Retina (tissue), 1 donor: ENCODE measurements at places on chromosomes 4 and X.

GRCh38 chrX:19742826-19743225 is 144.6 kb downstream of the SH3KBP1 start:
- no peak for DNase-seq

GRCh38 chrX:41781500-41781899 is 57.5 kb downstream of the GPR82 start:
- peak; percentile 32 for DNase-seq

DNA sequence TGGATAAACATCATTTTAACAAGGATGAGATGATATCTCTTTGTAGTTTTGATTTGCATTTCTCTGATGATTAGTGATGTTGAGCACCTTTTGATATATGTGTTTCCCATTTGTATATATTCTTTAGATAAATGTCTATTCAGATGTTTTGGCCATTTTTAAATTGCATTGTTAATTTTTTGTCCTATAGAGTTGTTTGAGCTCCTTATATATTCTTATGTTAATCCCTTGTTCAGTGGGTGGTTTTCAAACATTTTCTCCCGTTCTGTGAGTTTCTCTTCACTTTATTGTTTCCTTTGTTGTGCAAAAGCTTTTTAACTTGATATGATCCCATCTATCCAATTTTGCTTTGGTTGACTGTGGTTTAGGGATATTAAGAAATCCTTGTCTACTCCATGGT is 606.0 kb downstream of the CCSER1 start:
- no peak for DNase-seq

DNA sequence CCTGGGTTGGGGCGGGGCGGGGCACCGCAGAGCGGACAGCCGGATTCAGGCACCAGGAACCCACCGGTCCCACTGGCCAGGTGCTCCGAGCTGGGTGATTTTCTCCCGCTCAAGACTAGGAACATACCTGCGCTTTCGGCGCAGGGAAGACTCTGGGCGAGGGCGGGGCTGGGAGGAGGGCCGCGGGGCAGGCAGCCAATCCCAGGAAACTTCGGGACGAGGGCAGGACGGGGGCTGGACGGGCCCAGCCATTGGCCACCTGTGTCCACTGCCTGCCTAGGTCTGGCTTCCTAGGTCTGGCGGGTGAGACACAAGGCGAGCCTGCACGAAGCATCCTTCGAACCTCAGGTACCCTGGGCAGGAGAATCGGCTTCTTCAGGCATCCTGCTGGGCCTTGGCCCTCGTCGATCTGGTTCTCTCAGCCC is 274 bp upstream of the ERVMER34-1 start:
- peak; percentile 62 for DNase-seq

DNA sequence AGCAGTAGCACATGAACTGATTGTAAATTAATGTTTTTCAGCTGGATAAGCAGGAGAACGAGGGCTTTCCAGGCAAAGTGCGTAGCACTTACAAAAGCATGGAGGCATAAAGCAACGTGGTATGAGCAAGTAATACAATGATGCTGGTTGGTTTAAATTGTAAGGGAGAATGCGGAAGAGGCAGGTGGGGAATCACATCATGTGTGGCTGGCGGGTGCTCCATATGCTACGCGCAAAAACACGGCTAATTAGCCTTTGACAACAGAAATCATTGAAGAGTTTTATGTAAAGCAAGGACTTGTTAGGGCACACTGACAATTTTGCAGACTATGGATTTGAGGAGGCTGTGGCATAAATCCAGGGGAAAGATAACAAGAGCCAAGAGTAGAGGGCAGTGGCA is 14.6 kb downstream of the SYTL4 start:
- DNase-seq, result peak; percentile 25

- peak; percentile 45 for DNase-seq
These were observed 1073.7 kb downstream of the PDHA2 start for GRCh38 chr4:96913441-96914080.

DNA sequence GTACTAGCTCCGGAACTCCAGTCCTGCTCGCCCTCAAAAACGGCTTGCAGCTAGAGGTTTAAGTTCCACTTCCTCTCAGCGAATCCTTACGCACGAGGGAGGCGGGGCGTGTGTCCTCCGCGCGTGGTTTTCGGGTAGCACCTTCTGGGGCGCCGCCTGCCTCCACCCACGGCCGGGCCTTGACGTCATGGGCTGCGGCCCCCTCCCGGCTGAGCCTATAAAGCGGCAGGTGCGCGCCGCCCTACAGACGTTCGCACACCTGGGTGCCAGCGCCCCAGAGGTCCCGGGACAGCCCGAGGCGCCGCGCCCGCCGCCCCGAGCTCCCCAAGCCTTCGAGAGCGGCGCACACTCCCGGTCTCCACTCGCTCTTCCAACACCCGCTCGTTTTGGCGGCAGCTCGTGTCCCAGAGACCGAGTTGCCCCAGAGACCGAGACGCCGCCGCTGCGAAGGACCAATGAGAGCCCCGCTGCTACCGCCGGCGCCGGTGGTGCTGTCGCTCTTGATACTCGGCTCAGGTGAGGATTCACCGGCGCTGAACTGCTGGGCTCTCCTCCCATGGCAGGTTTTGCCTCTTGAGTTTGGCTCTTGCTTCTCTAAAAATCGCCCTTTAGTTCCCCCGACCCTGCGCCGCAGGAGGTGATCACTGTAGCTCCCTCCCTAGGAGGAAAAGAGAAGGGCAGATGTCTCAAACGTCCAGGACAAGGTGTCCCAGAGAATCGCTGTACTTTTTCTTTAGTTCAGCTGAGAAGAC is at the start of gene AREG:
TSS of gene AREG (plus strand) at position 246 of the 752 bp plus-strand sequence. CDS start at position 456, 210 bp downstream.
- DNase-seq, result peak; percentile 71

- no peak for DNase-seq
These were observed 53.1 kb downstream of the TIGD2 start for GRCh38 chr4:89164400-89164799.

- no peak for DNase-seq
These were observed 49.8 kb upstream of the CYSLTR1 start for GRCh38 chrX:78377186-78377585.

DNA sequence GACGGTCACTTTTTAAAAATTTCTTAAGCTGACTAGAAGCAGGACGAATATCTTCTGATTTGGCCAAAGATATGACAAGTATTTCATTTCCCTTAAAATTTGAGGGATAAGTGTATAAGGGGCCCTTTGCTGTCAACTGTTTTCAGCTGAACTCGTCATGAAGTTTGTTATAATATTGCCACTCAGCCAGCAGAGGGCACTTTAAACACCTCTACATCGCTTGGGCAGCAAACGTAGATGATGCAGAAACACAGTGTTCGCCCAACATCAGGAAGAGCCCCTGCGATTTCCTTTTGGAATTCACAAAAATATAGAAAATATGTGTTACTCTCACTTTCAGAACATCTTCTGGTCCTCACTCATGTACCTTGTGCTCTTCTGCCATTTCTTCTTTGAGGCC is 435.7 kb upstream of the FMR1 start:
- DNase-seq, result no peak

DNA sequence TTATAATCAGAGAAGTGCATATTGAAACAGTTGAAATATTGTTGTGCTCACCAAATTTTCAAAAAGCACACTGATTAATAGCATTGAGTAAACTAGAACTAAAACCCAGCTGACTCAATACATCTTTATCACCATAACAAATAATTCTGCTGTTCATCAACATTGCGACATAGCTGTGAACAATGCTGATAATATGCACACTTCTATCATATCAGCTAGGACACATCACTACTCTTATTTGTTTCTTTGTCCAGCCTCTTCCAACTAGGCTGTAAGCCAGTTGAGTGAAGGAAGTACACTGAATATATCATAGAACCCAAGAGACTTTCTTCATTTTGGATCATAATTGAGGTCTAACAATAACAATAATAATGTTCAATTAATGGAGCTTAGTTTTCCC is 349.7 kb downstream of the IQCM start:
- no peak for DNase-seq

GRCh38 chr4:930028-930551 is 2.0 kb downstream of the GAK start:
- DNase-seq, result no peak

- DNase-seq, result no peak
These were observed 1176.7 kb downstream of the NLGN4X start for GRCh38 chrX:5051831-5052491.

- DNase-seq, result no peak
These were observed 28.9 kb upstream of the WDR17 start for GRCh38 chr4:176036585-176037205.

DNA sequence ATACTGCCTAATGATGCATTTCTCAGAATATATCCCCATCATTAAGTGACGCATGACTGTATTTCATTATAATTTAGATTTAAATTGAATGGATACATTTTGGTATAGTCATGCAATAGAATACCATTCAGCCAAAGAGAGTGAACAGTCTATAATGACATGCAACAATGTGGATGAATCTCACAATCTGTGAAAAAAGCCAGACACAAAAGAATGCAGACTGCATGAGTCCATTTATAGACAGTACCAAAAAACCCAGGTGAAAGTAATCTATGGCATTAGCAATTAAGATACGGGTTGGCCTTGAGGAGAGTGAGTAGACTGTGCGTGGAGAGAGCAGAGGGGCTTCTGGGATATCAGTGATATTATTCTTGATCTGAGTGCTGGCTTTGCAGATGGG is 239.7 kb upstream of the PGRMC2 start:
- no peak for DNase-seq

DNA sequence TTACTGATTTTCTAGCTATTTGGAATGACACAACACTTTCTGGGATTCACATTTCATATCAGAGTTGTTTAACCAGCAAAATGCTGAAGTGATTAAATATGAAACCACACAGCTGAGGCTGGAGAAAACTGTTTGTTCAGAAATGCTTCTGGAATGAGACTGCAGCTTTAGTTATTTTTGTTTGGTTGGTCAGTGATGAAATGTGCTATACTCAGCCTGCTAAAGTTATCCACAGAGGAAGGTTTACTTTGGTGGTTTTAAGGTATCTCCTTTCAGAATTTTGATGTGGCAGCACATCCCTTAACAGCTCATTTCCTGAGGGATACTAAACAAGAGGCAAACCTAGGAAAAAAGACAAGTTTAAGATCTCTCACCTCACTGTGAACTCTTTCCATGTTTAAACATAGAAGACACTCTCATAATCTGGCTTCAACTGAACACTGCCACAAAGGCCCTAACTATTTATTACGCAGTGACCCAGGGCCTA is 106.6 kb upstream of the PDE5A start:
- no peak for DNase-seq

GRCh38 chrX:98523026-98523425 is 1639.3 kb downstream of the RPA4 start:
- DNase-seq, result no peak

GRCh38 chr4:128782076-128782715 is 27.3 kb upstream of the JADE1 start:
- no peak for DNase-seq

- no peak for DNase-seq
These were observed 1475.5 kb upstream of the AGA start for GRCh38 chr4:178917756-178918155.

DNA sequence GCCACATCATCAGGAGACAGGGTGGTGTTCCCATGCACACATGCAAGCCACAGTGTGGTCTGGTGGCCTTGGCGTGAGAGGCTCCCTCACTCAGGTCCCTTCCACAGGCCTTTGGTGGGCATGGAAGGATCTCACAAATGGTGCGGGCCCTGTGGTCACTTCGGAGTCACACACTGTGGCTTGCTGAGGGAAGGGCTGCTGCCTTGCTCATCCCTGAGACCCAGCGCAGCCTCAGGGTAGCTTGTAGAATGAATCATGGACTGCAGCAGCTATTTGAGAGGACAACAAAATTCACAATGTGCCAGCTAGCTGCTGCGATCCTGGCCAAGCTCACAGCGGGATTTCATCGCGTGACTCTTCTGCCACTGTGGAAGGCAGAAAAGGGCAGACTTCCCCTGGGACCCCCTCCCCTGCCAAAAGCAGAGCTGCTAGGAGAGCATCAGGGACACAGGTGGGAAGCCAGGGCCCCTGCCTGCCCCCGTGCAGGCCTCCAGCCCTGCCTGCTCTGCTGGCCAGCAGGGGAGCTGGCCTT is 106.4 kb downstream of the ABLIM2 start:
- DNase-seq, result no peak

GRCh38 chrX:112968351-112969133 is 127.9 kb upstream of the AMOT start:
- no peak for DNase-seq

- DNase-seq, result no peak
These were observed 68.0 kb downstream of the YIPF7 start for GRCh38 chr4:44583393-44583792.

GRCh38 chr4:184368290-184368689 is 106.1 kb downstream of the IRF2 start:
- no peak for DNase-seq

DNA sequence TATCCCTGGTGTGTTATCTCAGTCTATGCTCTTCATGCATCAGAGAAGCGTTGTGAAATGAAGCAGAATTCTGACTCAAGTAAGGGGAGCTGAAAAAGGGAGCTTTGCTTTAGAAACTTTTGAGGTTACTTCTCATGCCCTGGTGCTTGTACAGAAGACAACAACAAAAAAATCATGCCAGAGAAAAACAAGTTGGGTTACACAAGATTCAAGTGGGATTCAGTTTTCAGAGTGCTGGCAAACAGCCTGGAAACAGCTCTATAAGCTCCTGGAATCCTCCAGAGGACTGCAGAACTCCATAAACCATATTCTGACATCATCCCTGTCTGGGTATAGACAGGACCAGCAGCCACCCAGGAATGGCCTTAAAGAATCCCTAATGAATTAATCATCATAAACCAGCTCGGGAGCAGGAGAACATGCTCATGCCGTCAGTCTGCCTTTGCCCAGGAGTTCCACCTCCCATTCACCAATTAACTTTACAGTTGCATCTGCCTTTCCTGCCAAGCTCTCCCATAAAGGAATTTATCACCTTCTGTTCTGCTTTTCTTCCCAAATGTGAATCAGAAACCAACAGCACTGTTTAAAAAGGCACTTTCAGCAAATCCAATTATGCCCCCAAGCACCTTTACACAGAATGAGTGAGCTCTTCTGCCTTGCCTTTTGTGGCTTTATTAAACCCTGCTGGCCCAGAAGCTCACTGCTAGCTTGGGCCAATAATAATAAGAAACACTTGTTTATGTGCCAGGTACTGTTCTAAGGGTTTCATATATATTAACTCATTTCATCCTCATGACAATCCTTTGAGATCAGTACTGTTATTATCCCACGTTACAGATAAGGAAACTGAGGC is 54.5 kb upstream of the FBXW7 start:
- DNase-seq, result peak; percentile 35

DNA sequence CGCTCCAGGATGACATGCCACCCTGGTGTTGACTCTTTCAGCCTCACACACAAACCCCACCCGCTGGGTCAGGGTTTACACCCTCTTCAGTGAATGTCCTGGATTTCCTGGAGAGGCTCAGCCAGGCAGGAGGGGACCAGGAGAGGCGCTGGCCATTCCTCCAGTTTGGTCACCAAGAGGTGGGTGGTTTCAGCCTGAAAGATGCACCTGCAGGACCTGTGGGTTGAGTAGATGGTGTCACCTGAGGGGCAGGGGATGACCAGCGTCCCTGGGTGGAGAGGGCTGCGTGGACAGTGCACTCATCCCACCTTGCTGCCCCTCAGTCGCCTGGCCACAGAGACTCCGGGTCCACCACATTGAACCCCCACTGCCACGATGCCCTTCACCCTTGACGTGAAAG is 179.7 kb downstream of the ASMT start:
- no peak for DNase-seq

DNA sequence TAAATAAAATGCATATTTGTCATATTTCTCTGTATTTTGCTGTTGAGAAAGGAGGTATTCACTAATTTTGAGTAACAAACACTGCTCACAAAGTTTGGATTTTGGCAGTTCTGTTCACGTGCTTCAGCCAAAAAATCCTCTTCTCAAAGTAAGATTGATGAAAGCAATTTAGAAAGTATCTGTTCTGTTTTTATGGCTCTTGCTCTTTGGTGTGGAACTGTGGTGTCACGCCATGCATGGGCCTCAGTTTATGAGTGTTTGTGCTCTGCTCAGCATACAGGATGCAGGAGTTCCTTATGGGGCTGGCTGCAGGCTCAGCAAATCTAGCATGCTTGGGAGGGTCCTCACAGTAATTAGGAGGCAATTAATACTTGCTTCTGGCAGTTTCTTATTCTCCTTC is 3.3 kb downstream of the HTT start:
- no peak for DNase-seq
